Stimulated activated CD4-positive, alpha-beta T cell treated with anti-CD3 and anti-CD28 coated beads, Interleukin-12 subunit alpha, Interleukin-12 subunit beta, amount 100 ng/mL, for 48 hours (primary cell): ENCODE measurements at places on chromosomes 16 and 17.
A peak's percentile ranks its signal among the peaks of the same experiment; 100 is the strongest.

DNA sequence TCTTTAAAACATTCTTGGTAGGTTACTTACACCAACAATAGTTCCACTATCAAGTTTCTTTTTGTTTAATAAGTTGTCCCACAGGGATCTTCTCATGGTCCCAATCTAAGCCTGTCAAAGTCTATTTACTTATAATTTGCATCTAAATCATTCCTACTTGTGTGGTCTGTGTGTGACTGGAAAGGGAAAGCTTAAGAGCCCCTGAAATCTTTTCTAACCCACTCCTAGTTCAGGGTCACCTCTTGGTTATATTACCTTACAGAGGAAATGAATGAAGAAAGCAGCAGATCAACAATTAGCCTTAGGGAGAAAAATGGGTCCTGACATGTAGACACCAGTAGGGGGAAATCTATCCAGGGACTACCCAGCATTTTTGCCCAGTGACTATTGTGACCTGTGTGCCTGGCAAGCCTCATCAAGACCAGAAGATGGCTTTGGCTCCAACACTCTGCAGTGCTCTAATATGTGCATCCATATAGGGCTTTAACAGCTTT, 110.4 kb upstream of the HAS3 start:
- no peak for DNase-seq

DNA sequence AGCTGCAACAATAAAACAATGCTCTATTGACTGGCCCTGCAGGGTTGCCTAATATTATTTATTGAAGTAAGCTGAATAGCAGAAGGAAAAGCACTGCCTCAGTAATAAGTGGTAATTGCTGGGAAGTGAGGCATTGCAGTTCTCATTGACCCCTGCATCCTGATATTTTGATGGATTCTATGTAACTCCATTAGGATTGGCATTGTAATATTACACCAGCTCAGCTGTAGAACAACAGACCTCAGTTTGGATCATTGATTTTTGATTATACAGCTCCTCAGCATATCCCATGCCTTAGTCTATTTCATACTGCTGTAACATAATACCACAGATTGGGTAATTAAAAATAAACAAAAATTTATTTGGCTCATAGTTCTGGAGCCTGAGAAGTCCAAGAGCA, 650.6 kb upstream of the SALL1 start:
- no peak for DNase-seq

DNA sequence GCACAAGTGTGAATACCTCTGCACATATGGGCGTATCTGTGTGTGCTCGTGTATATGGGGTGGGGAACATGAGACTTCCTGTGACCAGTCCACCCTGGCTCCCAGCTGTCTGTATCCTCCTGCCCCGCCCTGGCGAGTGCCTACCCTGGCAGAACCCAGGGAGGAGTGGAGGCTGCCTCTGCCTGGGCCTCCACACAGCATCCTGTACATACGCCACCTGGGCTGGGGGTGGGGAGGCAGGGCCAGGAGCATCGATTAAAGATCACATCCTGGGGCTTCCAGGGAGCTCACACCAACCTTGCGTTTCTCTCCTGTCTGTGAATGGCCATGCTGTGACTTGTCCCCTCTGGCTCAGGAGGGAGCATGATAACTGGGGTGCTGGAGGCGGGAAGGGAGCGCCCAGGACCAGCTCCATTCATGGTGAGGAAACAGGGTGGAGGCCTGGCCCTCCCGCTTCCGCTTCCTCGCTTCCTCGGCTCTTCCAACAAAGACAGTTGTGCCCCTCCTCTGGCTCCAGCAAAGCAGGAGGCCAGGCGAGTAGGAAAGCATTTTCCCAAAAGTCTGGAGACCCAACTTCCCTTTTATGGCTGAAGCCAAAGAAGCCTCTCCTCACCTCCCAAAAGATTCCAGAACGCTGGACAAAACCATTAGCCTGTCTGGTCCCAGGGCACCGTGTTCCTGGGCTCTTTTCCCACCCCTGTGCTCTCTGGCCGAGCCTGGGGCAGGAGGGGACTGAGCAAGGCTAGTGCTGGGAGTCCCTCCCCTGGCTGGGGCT, 22.9 kb downstream of the ADAM11 start:
- no peak for DNase-seq

- no peak for DNase-seq
Observed at GRCh38 chr16:57918994-57919393, 51.9 kb downstream of the CNGB1 start.

DNA sequence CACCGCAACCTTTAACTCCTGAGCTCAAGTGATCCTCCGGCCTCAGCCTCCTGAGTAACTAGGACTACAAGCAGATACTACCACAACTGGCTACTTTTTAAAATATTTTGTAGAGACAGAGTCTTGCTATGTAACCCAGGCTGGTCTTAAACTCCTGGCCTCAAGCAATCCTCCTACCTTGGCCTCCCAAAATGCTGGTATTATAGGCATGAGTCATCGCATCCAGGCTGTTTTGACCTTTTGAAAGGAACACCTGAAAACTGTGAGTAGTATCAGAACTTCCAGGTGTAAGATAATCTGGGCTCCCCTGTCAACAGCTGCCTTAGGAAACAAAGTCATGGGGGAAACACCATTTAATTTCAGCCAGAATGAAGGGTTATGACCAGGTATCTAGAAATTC, 77.5 kb downstream of the CYTH1 start:
- no peak for DNase-seq

- DNase-seq, result no peak
Observed at GRCh38 chr16:17296431-17296830, 174.3 kb downstream of the XYLT1 start.

DNA sequence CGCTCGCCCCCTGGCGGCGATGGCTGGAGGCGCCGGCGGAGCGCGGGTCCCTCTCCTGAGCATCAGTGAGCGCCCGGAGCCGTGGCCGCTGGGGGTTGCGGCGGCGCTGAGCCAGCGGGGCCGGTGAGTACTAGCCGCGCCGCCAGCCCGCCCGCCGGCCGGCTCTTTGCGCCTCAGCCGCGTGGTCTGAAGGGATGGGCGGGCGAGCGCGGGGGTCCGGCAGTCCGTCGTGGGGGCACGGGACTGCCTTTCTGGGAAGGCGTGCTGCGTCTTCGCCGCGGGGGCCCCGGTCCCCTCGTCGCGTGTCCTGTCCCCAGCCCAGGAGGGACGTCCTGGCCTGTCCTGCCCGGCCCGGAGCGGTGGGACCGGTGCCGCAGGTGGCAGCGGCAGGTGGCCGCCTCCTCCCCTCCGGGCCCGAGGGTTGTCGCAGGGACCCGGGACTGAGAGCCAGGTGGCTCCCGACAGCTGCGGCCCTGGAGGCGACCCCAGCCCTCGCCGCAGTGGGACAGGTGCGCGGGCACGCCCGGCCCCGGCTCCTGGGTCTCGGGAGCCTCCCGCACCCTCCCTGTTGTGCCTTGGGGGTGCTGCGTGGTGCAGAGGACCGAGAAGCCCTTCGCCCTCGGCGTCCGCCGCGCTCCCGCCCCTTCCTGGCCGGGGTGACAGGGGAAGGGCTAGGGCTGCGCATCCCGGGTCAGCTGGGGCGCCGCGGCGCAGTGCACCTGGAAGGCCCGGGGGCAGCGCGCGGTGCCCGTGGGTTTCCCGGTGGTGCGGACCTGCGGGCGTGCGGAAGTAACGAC, at the start of gene SPECC1:
Gene SPECC1 (plus strand): TSS at position 58 of the 797 bp plus-strand sequence. CDS start 87,293 bp downstream, outside the sequence.
- DNase-seq, result peak; percentile 80

- no peak for DNase-seq
Observed at GRCh38 chr16:50367777-50368409, 895 bp downstream of the BRD7 start.

DNA sequence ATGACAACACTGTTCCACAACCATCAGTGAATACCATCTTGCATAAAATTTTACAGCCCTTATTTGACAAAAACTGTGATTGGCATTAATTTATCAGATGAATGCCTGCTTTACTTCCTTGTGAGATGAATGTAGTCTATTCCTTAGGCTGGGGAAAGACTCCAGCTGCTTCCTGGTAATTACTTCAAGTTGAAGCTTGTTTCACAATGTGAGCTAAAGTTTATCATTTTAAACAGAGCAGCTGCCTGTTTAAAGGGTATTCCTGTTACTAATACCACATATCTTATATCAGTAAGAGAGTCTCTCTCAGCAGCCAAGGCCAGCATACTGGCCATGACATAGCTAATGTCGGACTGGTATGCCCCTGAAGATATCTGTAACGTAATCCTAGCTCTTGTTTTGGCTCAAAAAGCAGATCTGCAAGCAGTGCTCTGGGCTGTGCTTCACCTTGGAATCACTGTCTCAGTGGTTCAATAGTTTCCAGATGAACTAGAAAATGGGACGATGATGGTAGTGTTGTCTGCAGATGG, 13.2 kb upstream of the ARL2BP start:
- DNase-seq, result no peak

DNA sequence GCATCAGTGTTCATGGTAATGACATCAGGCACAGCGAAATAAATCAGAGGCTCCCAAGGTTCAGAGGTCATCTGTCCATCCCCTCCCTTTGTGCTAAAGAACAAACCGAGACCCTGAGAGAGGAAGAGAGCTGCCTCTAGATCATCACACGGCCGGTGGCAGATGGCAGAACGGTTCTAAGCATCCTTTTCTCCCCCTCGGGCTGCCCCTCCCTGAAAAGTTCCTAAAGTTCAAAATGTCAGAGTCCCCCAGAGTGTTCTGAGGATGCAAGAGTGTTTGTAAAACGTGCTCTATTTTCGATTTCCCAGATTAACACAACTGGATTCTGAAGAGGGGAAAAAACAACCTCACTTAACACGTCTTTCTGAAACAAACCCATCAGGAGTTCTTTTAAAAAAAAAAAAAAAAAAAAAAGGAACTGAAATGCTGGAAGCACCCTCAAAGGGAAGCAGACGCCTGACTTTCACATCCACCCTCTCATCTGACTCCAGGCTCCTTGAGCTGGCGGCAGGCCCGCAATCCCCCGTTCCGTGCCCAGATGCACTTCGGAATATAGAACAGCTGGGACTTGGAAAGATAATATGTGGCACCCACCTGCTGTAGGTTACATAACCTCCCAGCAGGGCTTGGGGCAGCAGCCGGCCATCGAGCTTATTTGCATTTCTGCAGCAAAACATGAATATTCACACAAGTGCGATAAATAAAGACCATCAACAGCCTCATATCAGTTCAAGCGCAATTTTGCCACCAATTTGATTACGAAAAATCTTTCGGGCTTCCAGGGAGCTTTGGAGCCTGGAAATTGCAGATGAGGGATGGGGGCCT, 115.5 kb upstream of the SMURF2 start:
- DNase-seq, result no peak

DNA sequence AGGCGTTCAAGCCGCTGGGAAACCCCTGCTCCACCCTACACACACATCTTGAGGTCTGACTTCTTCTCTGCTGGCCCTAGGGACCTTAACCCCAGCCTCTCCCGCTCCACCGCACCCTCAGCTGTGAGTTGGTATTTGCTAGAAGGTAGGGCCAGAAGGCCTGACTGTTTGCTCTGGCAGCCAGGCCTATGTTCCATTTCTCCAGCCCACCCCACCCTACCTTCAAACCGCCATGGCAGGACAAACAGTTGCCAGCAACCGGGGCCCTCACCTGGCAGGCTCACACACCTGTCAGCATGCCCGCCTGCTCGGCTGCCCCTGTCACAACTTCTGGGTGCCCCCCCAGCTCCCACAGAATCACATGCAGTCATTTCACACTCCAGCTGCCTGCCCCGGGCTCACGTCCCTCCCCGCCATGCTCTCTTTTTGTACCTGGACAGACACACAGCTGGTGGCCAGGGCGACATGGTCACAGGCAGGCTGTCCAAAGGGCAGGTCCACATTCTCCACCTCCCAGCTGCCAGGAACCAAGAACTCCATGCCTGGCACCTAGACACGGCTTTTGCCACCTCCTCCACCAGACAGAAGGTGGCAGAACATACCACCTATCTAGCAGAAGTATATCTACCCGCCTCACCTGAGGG, 2.6 kb upstream of the ATP2A3 start:
- DNase-seq, result no peak

DNA sequence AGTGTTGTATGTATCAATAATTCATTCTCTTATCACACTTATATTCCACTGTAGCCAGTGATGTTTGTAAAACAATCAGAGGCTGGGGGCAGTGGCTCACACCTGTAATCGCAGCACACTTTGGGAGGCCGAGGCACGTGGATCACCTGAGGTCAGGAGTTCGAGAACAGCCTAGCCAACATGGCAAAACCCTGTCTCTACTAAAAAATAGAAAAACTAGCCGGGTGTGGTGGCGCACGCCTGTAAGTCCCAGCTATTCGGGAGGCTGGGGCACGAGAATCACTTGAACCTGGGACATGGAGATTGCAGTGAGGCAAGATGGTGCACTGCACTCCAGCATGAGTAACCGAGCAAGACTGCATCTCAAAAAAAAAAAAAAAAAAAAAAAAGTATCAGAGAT, 217.0 kb downstream of the CPPED1 start:
- no peak for DNase-seq

DNA sequence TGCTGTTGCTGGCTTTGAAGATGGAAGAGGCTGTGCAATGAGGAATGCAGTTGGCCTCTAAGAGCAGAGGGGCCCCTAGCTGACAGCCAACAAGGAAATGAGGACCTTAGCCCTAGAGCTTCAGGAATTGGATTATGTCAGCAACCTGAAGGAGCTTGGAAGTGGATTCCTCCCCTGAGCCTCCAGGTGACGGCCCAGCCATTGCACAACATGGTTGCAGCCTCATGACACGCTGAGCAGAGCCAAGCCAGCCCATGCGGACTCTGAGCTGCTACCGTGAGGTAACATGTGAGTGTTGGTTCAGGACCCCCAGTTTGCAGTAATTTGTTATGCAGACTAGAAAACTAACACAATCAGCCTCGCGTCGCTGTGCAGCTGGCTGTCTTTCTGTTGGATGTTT, 20.2 kb downstream of the CCDC42 start:
- no peak for DNase-seq

DNA sequence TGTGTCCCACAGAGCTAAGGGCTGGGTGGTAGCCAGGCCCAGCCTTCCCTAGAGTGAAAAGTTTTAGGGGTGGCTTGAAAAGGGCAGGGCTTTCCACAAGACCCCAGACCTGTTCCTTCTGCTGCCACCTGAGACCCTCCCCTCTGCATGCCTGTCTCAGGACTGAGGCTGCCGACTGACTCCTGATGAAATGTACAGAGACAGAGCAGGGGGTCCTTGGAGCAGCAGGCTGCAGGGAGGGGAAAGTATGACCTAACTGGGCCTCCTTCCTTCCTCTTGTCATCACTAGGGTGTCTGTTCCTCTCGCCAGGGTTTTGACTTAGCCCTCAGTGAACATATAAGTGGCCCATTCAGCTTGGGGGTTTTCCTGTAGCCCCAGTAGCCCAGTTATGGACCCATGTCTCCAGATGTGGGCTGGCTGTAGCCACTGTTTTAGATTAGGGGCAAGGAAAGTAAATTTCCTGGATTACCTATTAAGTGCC, 14.9 kb upstream of the NFATC3 start:
- no peak for DNase-seq

DNA sequence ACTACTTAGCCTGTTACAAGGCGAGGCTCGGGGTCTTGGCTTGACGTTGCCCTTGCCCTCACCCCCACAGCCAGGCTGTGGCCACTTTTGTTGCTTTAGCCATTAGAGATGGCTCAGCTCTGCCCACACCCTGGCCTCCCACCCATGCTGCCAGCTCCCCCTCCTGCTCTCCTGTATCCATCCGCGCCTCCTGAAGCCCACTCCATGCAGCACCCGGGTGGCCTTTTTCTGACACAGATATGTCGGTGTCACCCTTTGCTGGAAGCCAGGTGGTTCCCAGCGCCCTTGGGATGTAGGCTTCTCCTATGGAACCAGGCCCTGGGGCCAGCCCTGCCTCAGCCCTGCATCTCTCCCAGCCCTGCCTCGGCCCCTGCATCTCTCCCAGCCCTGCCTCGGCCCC, 9.7 kb downstream of the TSC2 start:
- no peak for DNase-seq
